Right lobe of liver (tissue), 6 donors: ENCODE measurements at places on chromosomes 11 and 22. TPM values are rescaled to one million over a fixed set of nuclear protein-coding genes. Genes with fewer than 3 reads are reported as not detected.

DNA sequence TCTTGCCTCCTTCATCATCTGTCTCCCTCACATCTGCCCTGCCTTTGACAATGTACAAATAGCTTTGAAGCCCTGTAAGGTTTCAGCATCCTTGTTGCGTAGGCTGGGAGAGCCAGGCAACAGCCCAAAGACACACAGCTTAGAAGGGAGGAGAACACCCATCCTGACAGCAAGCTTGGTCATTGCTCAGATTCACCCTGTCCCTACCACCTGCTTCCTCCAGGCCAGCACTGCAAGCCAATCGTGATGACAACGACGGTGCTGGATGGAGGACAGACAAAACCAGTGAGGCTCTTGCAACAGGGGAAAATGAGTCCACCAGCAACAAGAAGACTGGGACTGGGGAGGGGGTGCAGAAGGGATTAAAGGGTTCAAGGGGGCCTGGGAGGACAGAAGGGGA, 32.9 kb upstream of the CD5 start:
- no peak overlapping the region for H3K4me3 ChIP-seq
- peak; percentile 11 for DNase-seq
- H3K27ac ChIP-seq, result no peak overlapping the region
- no peaks in the 10 kb centered on the region for H3K27me3 ChIP-seq
- no peaks in the 10 kb centered on the region for H3K36me3 ChIP-seq

DNA sequence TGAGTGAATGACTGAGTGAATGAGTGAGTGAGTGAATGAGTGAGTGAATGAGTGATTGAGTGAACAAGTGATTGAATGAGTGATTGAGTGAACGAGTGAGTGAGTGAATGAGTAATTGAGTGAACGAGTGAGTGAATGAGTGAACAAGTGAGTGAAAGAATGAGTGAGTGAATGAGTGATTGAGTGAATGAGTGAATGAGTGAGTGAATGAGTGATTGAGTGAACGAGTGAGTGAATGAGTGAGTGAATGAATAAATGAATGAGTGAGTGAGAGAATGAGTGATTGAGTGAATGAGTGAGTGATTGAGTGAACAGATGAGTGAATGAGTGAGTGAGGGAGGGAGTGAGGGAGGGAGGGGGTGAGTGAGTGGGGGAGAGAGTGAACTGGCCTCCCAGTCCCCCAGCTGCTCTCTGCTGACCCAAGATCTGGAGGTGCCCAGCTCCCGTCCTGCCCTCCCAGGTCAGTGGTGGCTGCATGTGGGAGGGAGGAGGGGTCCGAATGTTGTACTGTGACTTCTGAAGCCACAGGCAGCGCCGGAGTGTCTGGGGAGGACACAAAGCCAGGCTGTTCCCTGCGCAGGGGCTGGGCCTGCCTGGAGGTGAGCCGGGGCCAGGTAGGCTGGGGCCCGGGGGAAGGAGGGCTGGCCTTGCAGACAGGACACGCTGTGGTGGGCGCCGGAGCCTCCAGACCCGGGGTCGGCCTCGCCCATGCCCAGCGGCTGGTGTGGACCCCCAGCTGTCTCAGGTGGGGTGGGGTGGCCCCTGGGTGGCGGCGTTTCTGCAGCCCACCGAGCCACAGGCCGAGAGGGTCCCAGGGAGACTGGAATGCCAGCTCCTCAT, 17.8 kb upstream of the PIM3 start:
- no peaks in the 10 kb centered on the region for H3K36me3 ChIP-seq
- H3K27ac ChIP-seq, result no peak overlapping the region
- DNase-seq, result no peak
- H3K4me3 ChIP-seq, result no peak overlapping the region
- H3K27me3 ChIP-seq, result no peaks in the 10 kb centered on the region
- no peaks in the 10 kb centered on the region for H3K4me1 ChIP-seq

DNA sequence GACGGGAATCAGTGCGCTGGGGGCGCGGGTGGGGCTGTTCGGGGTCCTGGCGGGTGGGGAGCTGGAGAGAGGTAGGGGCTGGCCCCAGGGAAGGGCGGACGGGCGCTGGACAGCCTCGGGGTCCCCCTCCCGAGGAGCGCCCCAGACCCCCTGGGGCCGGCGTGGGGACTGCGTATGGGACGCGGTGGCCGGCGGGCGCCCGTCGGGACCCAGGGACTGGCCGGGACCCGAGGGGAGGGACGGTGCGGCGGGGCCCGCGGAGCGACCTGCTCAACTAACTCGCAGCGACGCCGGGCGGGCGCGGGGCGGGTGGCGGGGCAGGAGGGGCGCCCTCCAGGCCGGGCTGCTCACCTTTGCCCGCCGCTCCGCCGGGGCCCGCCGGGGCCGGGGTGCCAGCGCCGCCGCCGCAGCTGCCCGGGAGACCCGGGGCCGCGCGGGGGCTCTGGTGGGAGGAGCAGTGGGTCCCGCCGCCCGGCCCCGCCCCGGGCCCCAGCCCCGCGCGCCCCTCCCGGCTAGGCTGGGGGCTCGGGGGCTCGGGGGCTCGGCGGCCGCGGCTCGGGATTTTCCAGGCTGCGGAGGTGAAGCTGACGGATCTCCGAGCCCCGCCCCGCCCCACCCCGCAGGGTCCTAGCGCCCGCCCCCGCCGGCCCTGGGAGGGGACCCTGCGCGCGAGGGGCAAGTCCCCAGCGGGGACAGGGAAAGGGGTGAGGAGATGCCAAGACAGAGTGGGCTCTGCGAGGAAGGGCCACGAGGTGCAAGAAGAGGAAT, 12.3 kb downstream of the STARD10 start:
- peak; percentile 67 for DNase-seq
- H3K4me3 ChIP-seq, result peak overlapping the region; percentile 89
- no peaks in the 10 kb centered on the region for H3K36me3 ChIP-seq
- no peaks in the 10 kb centered on the region for H3K27me3 ChIP-seq
- H3K27ac ChIP-seq, result peak overlapping the region; percentile 82
- no peaks in the 10 kb centered on the region for H3K4me1 ChIP-seq

The GVQW3 gene
- 0.61 TPM for total RNA-seq

- no peaks in the 10 kb centered on the region for H3K36me3 ChIP-seq
- DNase-seq, result no peak
- no peaks in the 10 kb centered on the region for H3K4me1 ChIP-seq
- H3K27me3 ChIP-seq, result no peaks in the 10 kb centered on the region
- no peak overlapping the region for H3K27ac ChIP-seq
Observed at GRCh38 chr11:18934195-18934814, 4.9 kb downstream of the MRGPRX1 start.

- no peak for DNase-seq
- no peak overlapping the region for H3K27ac ChIP-seq
- H3K36me3 ChIP-seq, result no peaks in the 10 kb centered on the region
- no peaks in the 10 kb centered on the region for H3K27me3 ChIP-seq
- H3K4me3 ChIP-seq, result no peak overlapping the region
Observed at GRCh38 chr11:67366961-67367760, 6.2 kb downstream of the CLCF1 start.

The IGLL1 gene
- not detected for total RNA-seq

- H3K27ac ChIP-seq, result no peak overlapping the region
- H3K4me3 ChIP-seq, result no peak overlapping the region
- H3K4me1 ChIP-seq, result peaks cover 10% of the 10 kb centered on the region
- DNase-seq, result no peak
- no peaks in the 10 kb centered on the region for H3K27me3 ChIP-seq
- H3K36me3 ChIP-seq, result no peaks in the 10 kb centered on the region
Observed at GRCh38 chr11:110160016-110160415, 66.8 kb downstream of the ZC3H12C start.

- H3K4me1 ChIP-seq, result no peaks in the 10 kb centered on the region
- H3K4me3 ChIP-seq, result no peak overlapping the region
- H3K36me3 ChIP-seq, result no peaks in the 10 kb centered on the region
- no peak overlapping the region for H3K27ac ChIP-seq
- DNase-seq, result no peak
Observed at GRCh38 chr11:74783241-74783871, 34.7 kb downstream of the RNF169 start.

GRCh38 chr11:123211149-123211852, 16.3 kb upstream of the CLMP start:
- no peak overlapping the region for H3K27ac ChIP-seq
- no peaks in the 10 kb centered on the region for H3K4me1 ChIP-seq
- DNase-seq, result no peak

- DNase-seq, result peak; percentile 65
- no peaks in the 10 kb centered on the region for H3K27me3 ChIP-seq
- no peaks in the 10 kb centered on the region for H3K4me1 ChIP-seq
- no peak overlapping the region for H3K4me3 ChIP-seq
- no peaks in the 10 kb centered on the region for H3K36me3 ChIP-seq
Observed at GRCh38 chr11:126140926-126141280, 70.5 kb downstream of the RPUSD4 start.

GRCh38 chr11:106242718-106243415, 165.4 kb downstream of the AASDHPPT start:
- H3K4me1 ChIP-seq, result no peaks in the 10 kb centered on the region
- H3K4me3 ChIP-seq, result no peak overlapping the region
- H3K27me3 ChIP-seq, result no peaks in the 10 kb centered on the region
- H3K27ac ChIP-seq, result no peak overlapping the region

The PRR33 gene
- not detected for total RNA-seq

GRCh38 chr11:96257972-96258934, 84.7 kb downstream of the MAML2 start:
- no peak for DNase-seq
- H3K27me3 ChIP-seq, result no peaks in the 10 kb centered on the region
- H3K4me3 ChIP-seq, result no peak overlapping the region
- no peaks in the 10 kb centered on the region for H3K4me1 ChIP-seq

The OR51B4 gene
- not detected for total RNA-seq

- DNase-seq, result no peak
- H3K27ac ChIP-seq, result no peak overlapping the region
- no peaks in the 10 kb centered on the region for H3K36me3 ChIP-seq
- no peaks in the 10 kb centered on the region for H3K4me1 ChIP-seq
- H3K27me3 ChIP-seq, result no peaks in the 10 kb centered on the region
Observed at GRCh38 chr22:49300951-49301397, 526.7 kb downstream of the BRD1 start.

DNA sequence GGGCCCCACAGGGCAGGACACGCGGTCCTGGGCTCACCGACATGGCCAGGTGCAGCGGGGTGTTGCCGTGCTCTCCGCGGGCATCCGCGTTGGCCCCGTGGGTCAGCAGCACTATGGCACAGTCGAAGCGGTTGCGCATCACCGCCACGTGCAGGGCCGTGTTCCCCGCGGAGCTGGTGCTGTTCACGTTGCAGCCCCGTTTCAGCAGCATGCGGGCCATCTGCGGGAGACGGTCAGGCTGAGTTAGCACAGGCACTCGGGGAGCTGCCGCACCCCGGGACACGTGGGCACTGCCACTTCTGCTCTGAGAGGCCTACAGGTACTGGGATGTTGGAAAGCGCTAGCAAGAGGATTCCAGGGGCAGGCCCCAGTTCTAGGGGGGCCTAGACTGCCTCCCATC, 22.3 kb upstream of the BAIAP2L2 start:
- peak; percentile 43 for DNase-seq
- no peaks in the 10 kb centered on the region for H3K36me3 ChIP-seq
- no peaks in the 10 kb centered on the region for H3K4me1 ChIP-seq
- H3K27me3 ChIP-seq, result no peaks in the 10 kb centered on the region
- no peak overlapping the region for H3K4me3 ChIP-seq

The SYNGR1 gene
- total RNA-seq, result 2.3 TPM

DNA sequence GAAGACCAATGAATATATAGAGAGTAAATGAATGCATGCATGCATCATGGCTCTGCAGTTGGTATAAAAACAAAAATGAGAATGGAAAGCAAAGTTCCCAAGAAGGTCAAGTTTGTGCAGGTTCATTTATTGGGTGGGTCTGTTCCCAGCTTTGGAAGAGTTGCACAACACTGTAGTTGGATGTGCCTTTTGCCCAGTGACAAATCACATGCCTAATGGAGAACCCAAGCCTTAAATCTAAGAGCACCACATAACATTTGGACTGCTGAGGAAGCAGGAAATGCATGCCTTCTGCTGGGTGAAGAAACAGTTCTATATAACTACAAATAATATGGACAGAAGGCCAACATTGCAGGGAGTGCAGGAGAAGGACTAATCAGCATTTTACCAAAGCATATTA, 30.6 kb downstream of the PRCP start:
- peak overlapping the region; percentile 54 for H3K27ac ChIP-seq
- peaks cover 17% of the 10 kb centered on the region for H3K4me1 ChIP-seq
- no peaks in the 10 kb centered on the region for H3K27me3 ChIP-seq
- H3K4me3 ChIP-seq, result no peak overlapping the region
- DNase-seq, result peak; percentile 55
- no peaks in the 10 kb centered on the region for H3K36me3 ChIP-seq

DNA sequence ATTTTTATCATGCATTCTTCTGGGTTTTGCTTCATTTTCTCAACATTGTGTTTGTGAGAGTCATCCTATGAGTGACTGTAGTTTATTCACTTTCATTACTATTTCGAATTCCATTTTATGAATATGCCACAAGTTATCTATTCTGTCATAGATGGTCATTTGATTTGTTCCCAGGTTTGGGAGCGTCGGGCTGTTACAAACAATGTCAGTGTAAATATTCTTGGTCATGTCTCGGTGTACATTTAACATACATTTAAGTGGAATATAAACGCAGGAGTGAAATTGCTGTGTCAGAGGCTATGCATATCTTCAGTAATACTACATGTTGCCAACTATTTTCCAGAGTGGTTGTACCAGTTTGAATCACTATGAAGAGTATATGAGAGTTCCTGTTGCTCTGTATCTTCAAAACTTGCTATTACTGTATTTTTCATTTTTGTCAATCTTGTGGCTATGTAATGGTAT, 2.4 kb downstream of the TRIM44 start:
- no peak overlapping the region for H3K4me3 ChIP-seq
- no peaks in the 10 kb centered on the region for H3K27me3 ChIP-seq
- H3K27ac ChIP-seq, result no peak overlapping the region
- no peak for DNase-seq

The ARHGAP42 gene
- 15.8 TPM for total RNA-seq
